GOT3 (cell line): ENCODE measurements at places on chromosomes 7 and 10.
A peak's percentile ranks its signal among the peaks of the same experiment; 100 is the strongest.

DNA sequence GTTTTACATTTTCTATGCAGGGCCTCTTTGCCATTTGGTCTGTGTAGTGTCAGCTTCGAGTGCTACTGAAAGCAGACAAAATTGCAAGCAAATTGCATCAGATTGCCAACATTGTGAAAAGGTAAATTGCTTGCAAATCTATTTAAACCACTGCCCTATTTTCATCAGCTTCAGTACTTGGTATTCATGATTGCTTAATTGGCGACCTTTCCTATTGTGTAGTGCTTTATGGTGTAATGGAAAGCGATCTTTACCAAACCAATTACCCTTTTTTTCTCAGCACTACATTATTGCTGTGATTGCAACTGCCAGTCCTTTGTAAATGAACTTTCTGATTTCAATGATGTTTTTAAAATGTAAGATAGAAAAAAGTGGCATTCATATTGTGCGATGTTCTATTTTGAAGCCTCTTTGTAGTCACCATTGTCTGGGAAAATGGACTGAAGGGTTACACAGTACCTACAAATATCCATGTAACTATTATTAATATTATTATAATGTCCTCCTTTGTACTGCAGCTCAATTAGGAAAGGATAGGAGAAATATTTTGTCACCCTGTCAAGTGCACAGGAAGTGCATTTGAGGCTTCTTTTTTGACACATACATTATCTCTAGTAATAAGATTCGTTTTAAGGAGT, 177.7 kb upstream of the SP8 start:
- no peak for DNase-seq

DNA sequence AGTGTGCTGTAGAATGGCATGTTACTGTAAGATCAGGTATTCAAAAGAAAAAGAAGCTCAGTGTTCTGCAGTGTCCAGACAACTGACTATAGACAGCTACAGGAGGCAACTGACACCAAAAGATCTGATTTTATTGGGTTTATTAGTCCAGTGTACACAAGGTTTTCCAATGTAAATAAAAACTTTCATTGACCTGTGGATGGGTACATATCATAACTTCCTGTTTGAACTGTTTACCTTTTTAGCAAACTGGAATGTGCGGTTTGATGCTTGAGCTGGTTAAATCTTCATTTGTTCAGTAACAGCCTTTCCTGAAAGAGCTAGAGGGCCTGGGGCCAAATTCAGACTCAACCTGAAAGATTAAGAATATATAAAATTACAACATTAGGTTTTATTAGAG, 172.6 kb upstream of the SP8 start:
- DNase-seq: no peak

DNA sequence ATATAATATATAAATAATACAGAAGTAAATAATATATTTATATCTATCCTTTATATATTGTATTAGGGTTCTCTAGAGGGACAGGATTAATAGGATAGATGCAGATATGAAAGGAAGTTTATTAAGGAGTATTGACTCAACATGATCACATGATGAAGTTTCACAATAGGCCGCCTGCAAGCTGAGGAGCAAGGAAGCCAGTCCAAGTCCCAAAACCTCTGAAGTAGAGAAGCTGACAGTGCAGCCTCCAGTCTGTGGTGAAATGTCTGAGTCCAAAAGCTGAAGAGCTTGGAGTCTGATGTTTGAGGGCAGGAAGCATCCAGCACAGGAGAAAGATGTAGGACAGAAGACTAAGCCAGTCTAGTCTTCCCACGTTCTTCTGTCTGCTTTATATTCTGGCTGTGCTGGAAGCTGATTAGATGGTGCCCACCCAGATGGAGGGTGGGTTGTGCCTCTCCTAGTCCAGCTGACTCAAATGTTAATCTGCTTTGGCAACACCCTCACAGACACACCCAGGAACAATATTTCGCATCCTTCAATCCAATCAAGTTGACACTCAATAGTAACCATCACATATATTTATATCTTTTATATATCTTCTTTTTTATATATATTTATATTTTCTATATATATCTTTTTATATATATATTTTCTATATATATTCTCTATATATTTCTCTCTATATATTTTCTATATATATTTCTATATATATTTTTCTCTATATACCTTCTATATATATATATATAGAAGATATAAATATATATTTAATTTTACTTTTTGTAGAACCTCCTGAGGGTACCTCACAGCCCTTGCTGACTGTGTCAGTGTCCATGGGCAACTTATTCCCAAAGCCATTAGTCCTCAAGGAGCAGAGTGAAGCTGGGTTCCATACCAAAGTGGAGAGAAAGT, 24.6 kb upstream of the AKR1B10 start:
- DNase-seq: no peak

- DNase-seq: no peak
These were observed 126.2 kb downstream of the RNF133 start for GRCh38 chr7:122572706-122573105.

DNA sequence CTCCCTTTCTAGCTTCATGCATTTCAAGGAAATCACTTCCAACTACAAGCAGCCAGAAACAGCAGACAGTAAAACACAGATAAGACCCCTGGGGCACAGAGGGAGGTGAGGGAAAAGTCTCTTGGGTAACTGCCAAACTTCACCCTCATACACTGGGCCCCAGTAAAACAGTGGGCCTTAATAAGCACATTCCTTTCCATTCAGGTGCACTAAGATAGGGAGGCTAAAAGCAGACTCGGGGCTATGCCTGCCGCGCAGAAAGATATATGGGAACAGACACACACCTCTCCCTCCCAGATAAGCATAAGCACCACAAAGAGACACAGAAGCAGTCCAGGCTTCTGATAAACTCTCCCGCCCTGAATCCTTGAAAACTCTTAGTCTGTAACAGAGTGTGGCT, 117.0 kb downstream of the TYW1B start:
- DNase-seq: no peak

DNA sequence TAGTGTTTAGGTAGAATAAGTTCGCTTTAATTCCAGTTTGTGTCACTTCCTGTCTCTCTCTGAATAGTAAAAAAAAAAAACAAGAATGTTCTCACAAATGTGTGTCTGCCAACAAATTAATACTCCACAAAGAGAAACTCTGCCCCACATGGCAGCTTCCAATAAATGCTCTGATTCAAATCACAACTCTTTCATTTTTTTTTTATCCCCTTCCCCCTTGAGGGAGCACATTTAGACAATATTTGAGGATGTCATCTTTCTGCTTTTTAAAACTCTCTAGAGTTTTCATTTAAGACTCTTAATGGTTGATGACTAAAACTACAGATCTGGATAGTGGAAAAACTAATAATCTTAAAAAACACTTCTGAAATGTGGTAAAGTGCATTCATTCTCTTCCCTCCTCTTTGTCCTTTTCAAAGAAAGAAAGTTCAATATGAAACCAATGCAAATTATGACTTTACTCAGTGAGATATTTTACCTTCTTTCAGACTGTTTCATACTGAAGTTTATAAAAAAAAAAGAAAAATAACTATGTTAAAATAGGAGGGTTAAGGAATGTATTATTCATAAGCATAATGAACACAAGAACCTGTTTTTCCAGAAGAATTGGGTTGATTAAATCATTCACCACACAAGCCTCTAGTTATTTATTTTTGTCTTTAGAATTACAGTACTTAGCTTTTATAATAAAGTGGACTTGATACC, 42.3 kb downstream of the ARID5B start:
- DNase-seq: no peak

DNA sequence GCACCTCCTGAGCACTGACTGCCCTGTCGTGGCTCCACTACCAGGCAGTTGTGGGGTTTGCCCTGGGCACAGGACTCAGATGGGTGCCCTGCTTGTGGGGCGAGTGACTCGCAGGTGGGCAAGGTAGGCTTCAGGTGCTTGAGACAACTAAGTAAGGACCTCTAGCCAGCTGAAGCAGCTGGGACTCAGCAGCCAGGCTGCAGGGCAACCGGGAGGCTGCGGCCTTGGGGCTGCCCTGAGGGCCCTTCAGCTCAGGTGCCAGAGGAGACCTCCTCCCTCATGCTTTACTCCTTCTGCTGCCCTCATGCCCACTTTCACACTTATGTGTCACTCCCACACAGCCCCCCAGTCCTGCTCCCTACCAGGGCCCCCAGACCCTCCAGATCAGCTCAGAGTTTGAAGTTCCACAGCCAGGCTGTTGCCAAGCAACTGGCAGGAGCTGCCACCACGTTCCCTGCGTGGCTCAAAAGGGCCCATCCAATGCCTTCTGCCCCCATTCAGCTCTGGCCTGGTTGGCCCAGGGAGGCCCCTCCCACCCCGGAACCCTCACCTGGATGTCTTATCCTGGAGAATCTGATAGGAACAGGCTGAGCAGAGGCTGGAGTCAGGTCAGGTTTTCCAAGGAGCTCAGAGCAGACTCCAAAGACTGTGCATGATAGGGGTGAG, 10.0 kb downstream of the TLX1 start:
- no peak for DNase-seq

DNA sequence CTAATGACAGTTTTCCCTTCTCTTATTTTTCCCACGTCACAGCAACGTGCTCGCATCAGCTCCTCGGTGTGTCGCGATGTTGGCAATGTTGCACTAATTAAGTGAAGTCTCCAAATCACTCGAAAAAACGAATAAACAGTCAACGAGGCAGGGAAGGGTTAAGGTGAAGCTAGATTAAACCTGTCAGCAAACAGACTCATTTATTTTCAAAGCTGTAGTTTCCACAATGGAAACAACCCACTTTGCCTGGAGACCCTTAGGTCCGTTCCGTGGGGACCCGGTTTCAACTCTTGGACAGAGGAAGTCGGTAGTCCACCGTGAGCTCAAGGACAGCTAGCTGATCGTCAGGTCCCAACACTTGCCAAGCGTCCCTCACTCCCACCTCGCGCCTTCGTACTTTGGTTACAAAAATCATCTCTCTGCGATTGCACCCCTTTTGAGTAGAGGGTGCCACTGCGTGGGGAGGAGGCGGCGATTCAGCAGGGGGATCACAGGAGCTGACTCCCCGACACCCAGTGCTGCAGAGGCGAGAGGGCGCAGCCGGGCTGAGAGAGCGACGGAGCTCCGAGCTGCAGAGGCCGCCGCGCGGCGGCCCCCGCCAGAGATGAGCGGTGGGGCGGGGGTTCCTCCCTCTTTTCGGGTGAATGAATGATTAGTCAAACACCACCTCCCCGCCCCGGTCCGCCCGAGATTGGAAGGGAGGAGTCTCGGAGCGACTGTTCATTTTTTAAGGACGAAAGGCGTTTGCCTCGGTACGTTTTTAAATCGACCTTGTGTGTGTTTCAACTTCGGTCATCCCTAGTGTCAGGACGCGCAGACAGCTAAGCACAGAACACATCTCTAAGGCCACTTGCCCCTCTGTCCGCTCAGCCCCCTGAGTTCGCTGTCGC, 1.3 kb upstream of the BMPER start:
- DNase-seq: peak; percentile 50

- DNase-seq: peak; percentile 14
These were observed 237.2 kb upstream of the KAT6B start for GRCh38 chr10:74589226-74589673.

DNA sequence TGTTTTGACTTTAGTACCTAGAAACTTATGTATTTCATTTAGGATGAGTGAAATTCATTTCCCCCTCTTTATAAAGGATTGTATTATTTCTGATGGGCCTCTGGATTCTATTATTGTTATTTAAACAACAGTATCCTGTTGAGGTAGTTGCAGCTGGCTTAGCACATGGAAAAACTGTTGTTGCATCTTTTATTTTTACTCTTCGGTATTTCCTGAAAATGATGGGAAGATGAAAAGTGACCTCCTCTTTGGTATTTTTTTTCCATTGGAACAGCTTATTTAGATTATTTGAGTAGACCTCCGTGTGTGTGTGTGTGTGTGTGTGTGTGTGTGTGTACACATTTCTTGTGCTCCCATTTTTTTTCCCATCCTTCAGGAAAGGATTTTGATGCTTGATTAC, 129.8 kb downstream of the PRKG1 start:
- DNase-seq: no peak

- no peak for DNase-seq
These were observed 13.1 kb downstream of the STX1A start for GRCh38 chr7:73706126-73707044.

- no peak for DNase-seq
These were observed 157.1 kb upstream of the RHEB start for GRCh38 chr7:151676759-151677158.

DNA sequence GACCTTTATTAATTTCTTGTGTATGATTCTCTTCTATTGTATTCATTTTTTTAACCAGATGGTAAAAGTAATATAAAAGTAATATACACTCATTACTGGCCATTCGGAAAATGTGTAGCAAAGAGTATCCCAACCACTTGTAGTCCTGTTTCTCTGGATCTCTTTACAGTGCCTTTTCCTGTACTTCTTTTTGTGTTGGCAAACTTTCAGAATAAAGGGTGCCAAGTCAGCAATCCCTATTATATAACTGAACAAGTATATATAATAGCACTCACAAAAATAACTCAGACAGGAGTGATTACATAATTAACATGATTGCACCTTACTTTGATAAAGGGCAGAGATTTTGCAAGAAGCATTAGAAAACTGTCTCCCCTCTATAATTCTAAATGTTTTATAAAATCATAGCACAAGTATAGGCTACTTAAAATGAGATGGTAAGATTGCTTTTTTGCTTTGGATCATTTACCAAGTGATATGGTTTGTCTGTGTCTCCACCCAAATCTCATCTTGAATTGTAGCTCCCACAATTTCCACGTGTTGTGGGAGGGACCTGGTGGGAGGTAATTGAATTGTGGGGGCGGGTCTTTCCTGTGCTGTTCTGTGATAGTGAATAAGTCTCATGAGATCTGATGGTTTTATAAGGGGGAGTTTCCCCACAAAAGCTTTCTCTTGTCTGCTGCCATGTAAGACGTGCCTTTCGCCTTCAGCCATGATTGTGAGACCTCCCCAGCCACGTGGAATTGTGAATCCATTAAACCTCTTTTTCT, 41.5 kb upstream of the EPC1 start:
- no peak for DNase-seq

DNA sequence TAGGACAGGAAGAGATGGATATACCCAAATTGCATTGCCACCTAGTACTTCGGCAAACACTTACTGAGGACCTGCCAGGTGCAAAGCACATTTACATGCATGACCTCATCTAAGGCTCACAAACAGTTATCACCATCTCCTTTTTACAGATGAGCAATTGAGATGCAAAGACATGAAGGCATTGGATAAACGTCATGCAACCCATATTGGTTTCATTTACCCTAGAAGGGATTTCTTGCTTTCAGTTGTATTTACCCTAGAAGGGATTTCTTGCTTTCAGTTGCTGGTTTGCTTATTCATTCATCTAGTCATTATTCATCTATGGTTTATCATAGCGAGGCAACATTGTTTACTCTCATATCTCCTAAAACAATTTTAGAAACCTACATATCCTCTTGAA, 52.2 kb downstream of the STEAP1B start:
- no peak for DNase-seq

- DNase-seq: no peak
These were observed 604.3 kb upstream of the GALNT17 start for GRCh38 chr7:70527520-70528115.

- DNase-seq: no peak
These were observed 7.0 kb upstream of the NDUFB2 start for GRCh38 chr7:140689199-140690152.

- DNase-seq: no peak
These were observed 59.8 kb downstream of the CSGALNACT2 start for GRCh38 chr10:43197834-43198681.
